CD4-positive, alpha-beta T cell treated with Interleukin-1 beta for 1 hour (primary cell): ENCODE measurements at places on chromosomes 16 and 17.

GRCh38 chr16:70647441-70648359 lies 1.3 kb downstream of the IL34 start:
- DNase-seq = no peak

- DNase-seq = peak; percentile 94
These were observed 1.3 kb upstream of the IRX5 start for GRCh38 chr16:54929090-54930004.

DNA sequence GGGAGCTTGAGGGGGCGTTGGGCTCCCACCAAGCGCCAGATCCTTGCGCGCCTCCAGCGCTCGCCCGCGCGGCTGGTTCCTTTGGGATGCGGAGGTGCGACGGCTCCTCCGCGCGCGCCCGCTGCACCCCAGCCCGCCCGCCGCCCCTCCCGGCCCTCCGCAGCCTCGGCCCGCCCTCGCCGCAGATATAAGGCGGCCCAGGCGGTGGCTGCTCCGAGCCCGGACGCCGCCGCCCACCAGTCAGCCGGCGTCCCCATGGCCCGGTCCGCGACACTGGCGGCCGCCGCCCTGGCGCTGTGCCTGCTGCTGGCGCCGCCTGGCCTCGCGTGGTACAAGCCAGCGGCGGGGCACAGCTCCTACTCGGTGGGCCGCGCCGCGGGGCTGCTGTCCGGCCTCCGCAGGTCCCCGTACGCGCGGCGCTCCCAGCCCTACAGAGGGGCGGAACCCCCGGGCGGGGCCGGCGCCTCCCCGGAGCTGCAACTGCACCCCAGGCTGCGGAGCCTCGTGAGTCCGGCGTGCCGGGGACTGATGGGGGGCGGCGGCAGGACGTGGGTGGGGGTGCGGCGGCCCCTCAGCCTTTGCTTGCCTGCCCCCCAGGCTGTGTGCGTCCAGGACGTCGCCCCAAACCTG lies at the start of gene NPB:
TSS of gene NPB (plus strand) at position 216 of the 630 bp plus-strand sequence. CDS start at position 256, 40 bp downstream.
- no peak for DNase-seq

GRCh38 chr16:889586-889985 lies 81.2 kb downstream of the LMF1 start:
- no peak for DNase-seq

DNA sequence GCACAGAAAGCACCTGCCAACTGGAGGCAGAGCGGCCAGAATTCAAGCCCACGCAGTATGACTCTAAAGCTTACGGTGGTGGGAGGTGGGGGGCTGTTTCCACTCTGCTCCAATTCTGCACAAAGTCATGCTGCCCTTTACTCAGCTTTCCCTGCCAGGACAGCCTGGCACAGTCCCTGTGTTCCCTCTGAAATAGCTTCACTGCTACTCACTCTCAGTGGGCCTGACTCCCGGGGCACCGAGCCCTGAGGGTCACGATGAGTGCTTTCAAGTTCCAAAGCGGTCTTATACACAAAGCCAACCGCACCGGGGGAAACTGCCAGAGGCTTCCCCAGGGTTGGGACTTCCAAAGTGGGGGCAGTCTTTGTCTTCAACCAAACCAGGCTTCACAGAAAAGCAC lies 306.1 kb upstream of the XYLT1 start:
- DNase-seq = no peak

DNA sequence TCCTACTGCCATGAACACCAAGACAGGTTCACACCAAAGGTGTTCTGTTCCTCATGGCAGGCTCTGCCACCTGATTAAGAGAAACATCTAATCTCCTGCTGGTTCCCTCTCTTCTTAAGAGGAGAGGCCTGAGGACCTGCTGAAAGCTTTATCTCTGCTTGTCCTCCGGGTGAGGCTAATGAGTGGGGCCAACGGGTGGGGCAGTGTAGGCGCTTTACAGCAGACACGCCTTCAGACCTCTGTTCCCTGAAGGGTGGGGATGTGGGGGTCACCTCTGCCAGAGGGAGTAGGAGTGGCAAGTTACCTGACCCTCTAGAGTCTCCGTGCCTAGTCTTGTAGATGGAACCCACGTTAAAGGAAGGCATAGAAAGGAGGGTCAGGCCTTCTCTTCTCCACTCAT lies 4.2 kb upstream of the MRM1 start:
- DNase-seq = no peak

- no peak for DNase-seq
These were observed 37.9 kb downstream of the NDEL1 start for GRCh38 chr17:8473451-8474192.

DNA sequence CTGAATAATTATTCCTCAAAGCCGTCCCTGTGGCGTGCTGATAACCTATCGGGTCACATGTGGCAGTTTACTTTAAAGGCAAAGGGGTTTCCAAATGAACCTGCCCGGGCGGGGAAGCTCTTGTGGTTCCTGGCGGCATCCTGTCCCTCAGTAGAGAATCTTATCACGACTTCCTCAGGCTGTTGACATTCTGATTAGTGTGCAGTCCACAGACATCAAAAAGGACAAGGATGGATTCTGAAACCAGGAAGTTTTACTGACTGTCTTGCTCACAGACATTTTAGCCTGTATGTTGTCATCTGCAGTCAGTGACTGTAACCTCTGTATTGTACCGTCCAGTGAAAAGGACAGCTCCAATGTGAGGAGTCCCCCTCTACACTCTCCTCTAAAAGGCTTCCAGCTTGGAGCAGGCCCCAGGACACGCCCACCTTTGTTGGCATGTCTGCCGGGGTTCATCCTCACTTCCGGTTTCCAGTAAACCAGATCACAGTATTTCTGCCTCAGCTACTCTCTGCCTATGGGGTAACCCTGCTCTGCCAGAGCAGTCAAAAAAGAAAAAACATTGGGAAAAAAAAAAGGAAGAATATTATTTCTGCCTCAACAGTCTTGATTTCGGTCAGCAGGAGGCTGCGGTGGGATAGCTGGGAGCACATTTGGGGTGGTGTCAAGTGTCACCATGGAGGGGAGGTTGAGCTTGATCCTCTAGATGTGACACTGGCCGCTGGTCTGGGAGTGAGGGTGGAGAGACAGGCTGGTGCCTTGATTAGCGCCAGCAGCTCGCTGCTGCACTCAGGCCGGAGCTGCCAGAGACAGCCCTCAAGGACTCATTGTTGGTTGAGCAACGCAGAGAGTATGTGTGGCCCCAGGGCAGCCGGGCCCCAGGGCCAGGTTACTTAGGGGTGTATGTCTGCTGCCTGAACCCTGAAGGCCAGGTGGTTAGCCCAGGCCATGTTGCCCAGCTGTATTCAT lies 89.0 kb upstream of the DNAH17 start:
- DNase-seq = peak; percentile 37
